Osteocyte (in vitro differentiated cells): ENCODE measurements at places on chromosomes 5 and 9.

- DNase-seq = no peak
- no peaks in the 10 kb centered on the region for H3K4me1 ChIP-seq
- H3K27me3 ChIP-seq = no peaks in the 10 kb centered on the region
- no peak overlapping the region for H3K4me3 ChIP-seq
- H3K36me3 ChIP-seq = peaks cover 2% of the 10 kb centered on the region
- no peak overlapping the region for H3K27ac ChIP-seq
Measured at GRCh38 chr5:127950707-127951391, 132.7 kb upstream of the SLC12A2 start.

GRCh38 chr9:117091529-117091928 is 323.3 kb downstream of the ASTN2 start:
- H3K36me3 ChIP-seq = no peaks in the 10 kb centered on the region
- no peak overlapping the region for H3K4me3 ChIP-seq
- H3K4me1 ChIP-seq = peaks cover 9% of the 10 kb centered on the region

GRCh38 chr5:31639481-31640411 is 815 bp downstream of the PDZD2 start:
- H3K4me3 ChIP-seq = peak overlapping the region; percentile 60
- H3K27me3 ChIP-seq = peaks cover 39% of the 10 kb centered on the region
- H3K36me3 ChIP-seq = no peaks in the 10 kb centered on the region
- no peak for DNase-seq

- no peaks in the 10 kb centered on the region for H3K4me1 ChIP-seq
- H3K27ac ChIP-seq = no peak overlapping the region
- no peak overlapping the region for H3K4me3 ChIP-seq
- DNase-seq = no peak
- peaks cover 10% of the 10 kb centered on the region for H3K36me3 ChIP-seq
Measured at GRCh38 chr9:7137571-7137970, 379.8 kb downstream of the KDM4C start.

GRCh38 chr5:34031117-34031516 is 11.9 kb downstream of the C1QTNF3 start:
- no peak overlapping the region for H3K4me3 ChIP-seq
- DNase-seq = no peak
- H3K27ac ChIP-seq = no peak overlapping the region
- H3K36me3 ChIP-seq = peaks cover 16% of the 10 kb centered on the region
